Stimulated activated CD4-positive, alpha-beta T cell treated with anti-CD3 and anti-CD28 coated beads, TNF-alpha, amount 100 ng/mL, for 4 hours (primary cell): ENCODE measurements at places on chromosomes 1 and 21.

DNA sequence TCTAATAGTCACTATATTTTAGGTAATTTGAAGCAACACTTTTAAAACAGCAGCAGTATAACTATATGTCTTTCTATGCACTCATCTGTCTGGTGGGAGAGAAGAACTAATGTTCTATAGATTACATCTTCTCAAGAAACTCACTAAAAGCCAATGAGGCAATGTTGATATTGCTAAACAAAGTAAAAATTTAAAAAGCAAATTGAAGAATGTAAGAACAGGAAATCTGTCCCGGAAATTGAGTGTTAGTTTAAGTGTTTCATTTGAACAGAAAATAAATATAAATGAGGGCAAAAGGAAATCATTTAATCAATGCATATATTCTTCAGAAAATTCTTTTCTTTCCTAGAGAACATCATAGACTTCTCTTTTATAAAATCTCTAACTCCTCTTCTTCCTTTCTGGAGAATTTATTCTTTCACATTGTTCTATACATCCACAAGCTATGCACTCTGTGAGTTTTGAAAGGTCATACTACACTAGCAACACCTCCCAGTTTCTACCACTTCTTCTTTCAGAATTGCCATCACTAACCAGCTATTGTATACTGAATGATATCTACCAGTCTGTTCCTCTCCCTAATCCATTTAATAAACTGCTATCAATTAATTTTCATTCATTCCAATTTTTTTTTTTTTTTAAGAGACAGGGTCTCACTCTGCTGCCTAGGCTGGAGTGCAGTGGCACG lies 153.0 kb downstream of the USH2A start:
- no peak for DNase-seq

- no peak for DNase-seq
Observed at GRCh38 chr1:58629031-58629462, 52.0 kb upstream of the TACSTD2 start.

DNA sequence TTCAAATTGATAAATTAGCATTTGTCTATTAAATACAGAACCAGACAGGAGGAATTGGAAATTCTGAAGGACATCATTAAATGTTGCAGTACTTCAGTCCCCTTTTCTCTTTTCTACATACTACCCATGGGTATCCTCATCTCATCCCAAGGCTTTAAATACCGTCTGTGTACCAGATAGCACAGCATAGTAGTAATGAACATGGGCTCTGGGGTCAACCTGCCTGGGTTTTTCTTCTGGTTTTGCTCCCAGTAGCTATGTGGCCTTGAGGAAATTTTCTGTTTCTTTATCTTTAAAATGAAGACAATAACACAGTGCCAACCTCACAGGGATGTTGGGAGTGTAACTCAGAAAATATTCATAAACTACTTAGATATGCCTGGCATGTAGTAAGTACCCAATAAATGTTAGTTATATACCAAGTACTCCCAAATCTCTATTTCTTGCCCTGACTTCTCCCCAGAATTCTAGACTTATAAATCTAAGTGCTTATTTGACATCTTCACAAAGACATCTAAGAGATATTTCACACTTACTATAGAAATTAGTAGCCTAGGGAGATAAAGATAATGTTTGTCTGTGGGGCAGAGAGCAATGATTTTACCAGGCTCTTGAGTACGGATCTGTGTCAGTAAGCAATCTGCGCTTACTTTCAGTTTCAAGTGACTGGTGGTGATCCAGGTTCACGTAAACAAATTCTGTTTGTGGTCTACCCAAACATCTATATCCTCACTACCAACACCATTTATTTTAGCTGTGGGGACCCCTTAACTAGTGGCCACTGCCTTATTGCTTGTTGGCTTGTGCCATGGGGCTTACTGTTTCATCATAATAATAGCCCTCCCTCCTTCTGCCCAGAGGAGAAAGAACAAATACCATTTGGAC lies 37.3 kb downstream of the VANGL2 start:
- no peak for DNase-seq

DNA sequence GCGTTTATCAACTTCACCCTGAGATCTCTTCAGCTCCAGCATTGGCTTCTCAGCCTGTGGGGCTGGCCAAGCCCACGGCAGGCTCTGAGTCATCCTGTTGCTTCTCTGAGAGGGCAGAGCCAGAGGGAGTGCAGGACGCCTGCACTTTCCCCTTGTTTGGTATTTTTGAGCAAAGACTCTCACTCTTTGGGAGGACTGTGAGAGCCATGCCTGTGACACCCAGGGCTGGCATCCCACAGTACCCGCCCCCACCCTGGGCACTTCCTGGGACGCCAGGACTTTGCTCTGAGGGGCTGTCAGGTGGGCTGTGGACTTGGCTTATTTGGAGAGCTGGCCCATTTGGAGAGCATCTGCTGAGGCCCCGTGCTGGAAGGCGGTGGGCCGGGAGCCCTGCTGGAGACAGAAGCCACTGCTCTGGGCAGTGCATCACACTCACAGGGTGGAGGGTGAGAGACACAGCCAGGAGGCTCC lies 37.4 kb downstream of the VANGL1 start:
- no peak for DNase-seq

DNA sequence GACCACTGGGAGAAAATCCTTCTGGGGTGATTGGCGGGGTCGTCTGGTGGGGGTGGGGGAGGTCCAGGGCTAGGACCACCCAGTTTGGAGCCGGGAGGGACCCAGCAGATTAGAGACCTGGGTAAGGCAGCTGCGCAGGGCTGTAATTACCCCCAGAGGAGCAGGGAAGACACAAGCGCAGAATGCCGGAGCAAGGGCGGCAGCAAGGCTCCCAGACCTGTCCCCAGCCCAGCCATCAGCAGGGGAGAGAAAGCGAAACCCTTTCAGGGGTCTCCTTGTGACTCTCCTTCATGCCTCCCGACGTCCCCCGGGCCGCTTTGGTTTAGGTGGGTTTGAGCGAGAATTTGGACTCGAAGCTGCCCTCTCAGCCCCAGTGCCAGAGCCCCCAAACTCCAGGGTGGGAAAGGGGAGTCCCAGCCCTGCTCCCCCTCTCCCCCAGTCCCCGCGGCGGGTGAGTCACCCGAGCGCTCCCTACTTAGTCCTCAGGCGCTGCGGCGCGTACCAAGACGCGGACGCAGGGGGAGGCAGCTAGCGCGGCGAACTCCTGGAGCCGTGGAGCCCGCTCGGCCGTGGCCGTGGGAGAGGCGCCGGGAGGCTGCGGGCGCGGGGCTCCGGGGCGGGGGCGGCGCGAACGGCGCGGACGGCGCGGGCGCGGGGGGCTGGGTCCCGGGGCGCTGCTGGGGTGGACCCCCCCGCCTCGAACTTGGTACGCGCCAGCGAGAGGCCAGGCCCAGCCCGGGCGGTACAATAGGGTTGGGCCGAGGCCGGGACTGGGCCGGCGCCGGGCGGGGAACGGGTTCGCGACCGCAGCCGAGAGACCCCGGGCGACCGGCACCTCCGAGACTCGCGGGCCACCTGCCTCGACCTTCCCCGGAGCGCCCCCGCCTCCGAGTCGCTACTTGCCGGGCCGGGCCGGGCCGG lies at the start of gene MAP7D1:
Gene MAP7D1, plus strand, starts transcription at position 753 of the 921 bp plus-strand sequence. CDS start 258 bp downstream, outside the sequence.
- DNase-seq: peak; percentile 85

DNA sequence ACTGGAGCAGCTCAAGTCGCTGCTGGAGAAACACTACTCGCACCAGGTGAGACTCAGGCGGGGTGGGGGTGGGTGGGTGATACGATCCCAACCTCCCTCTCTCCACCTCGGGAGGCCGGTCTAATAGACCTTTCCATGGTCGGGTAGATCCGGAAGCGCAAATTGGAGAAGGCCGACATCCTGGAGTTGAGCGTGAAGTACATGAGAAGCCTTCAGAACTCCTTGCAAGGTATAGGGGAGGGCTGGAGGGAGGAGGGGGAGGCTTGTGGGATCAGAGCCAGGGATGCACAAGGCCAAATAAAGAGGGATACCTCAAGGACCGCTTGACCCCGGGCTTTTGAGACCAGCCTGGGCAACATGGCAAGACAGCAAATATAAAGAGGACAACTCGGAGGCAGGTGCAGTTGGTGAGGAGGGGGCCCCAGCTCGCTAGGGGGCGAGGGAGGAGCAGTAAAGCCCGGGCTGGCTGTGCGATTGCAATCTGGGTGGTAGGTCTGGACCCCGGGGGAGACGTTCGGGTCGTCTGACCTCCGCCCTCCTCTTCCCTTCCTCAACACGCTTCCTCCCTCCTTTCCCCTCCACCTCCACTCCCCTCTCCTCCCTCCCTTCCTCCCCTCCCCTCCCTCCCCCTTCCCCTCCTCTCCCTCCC lies 546 bp downstream of the HES3 start:
- DNase-seq: no peak

- peak; percentile 22 for DNase-seq
Observed at GRCh38 chr1:246753670-246754535, 29.7 kb downstream of the SCCPDH start.
